ENCODE measurements at places on chromosomes 4 and X.
A peak's percentile ranks its signal among the peaks of the same experiment; 100 is the strongest.

DNA sequence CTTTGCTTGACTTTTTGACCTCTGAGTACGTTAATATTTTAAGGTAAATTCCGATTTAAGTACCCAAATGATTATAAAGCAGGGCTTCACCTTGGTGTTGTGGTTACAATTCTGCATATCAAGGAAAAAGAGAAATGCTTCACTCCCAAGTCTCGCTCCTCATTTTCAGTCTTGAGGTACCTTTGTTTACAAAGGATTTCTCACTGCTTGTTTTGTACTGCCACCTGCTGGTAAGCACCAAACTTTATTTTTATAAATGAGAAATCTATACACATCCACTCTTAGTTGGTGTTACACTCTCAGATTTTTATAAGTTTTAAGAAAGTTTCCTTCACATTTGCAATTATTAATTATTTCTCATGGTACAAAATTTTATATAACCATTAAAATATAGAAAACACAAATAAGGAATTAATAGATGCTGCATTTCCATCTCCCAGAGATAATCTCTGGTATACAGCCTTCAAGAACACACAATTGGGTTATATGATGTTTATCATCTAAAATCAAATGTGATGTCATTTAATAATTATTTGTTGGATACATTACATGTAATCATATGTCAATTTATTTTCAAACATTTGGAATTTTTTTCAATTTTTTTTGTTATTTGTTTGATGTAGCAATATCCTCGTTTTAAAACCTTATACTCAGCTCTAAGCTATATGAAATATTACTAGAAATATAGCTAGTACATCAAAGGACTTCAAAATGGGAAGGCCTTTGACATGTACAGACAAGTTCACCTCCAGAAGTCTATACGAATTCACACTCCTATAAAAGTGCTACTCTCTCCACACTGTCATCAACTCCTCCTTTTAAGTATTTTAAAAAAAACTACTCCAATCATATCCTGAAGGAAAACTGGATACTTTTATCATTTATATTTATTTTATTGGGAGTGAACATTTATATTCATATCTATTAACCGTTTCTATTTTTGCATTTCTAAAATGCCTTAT is 179.9 kb downstream of the KCNIP4 start:
- DNase-seq, result peak; percentile 83

GRCh38 chr4:121306931-121307330 is 73.9 kb downstream of the QRFPR start:
- no peak for DNase-seq

GRCh38 chrX:69158166-69158980 is 6.9 kb downstream of the PJA1 start:
- peak; percentile 88 for DNase-seq

DNA sequence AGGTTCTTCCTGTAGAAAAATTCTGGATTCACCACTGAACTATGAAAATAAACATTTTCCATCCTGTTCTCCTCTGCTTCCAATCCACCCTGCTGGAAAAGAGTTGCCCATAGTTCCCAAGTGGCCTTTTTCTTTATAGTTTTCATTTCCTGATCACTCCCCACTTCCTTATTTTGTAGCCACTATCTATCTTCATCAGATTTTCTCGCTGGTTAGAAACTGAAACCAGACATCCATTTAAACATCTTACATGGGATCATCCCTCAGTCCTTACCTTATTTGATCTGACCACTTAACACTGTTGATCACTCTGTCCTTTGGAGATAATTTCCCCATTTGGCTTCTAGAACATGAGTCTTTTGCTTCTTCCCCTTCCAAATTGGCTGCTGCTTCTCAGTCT is 42.2 kb upstream of the SCOC start:
- DNase-seq, result no peak

- DNase-seq, result no peak
These were observed 85.3 kb downstream of the GATB start for GRCh38 chr4:151675411-151675971.

- no peak for DNase-seq
These were observed 14.2 kb downstream of the DHRSX start for GRCh38 chrX:2486476-2487133.

DNA sequence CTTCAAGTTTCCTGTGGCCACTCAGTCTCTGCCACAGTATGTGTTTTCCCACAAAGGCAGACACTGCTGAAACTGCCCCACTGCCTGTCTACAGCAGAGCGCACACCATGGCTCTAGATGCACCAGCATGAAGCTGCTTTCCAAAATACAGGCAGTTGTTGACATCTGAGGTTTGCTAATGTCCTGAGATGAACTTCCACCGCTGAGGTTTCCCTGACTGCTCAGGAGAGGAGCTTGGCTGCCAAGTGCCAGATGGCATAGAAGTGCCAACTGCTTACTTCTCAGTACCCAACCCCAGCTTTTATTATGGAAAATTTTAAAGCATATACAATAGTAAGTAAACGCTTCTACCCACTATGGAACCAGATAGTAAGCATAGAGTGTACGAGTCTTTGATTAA is 61.0 kb upstream of the EXOC1L start:
- DNase-seq, result peak; percentile 9

GRCh38 chrX:119870626-119871131 is 854 bp downstream of the RNF113A start:
- no peak for DNase-seq

DNA sequence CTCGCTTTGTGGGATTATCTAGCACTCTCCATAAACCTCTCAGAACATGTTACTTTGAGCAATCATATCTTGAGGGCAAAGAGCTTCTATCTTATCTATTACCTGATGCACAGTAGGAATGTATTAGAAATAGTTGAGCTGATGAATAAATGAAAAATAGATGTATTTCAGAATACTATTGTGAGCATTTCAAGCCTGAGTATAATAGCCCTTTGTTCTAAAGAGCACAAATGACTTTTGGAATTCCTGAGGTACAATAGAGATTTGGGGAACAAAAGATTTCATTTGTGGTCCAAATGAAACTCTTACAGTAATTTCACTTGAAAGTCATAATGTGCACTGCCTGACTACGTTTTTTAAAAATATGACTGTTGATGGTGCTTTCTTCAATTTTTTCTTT is 159.5 kb downstream of the UGT8 start:
- no peak for DNase-seq

- peak; percentile 6 for DNase-seq
These were observed 57.6 kb upstream of the LGI2 start for GRCh38 chr4:25088093-25088952.

DNA sequence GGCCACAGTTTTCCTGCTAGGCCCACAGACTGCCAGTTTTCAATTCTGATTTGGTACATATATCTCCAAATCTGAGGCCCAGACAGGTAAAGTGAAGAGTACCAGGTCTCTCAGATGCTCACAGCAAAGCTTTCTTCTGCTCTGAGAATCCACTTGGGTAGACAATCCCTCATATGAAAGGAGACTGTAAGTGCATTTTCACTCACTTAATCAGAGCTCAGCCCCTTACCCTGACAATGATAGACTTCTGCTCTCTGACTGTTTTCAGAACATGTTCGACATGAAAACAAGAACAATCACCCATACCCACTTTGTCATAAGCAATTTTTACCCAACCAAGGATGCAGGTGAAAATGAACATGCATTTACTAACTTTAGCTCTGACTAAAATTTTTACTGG is 7.1 kb downstream of the GPRIN3 start:
- no peak for DNase-seq

DNA sequence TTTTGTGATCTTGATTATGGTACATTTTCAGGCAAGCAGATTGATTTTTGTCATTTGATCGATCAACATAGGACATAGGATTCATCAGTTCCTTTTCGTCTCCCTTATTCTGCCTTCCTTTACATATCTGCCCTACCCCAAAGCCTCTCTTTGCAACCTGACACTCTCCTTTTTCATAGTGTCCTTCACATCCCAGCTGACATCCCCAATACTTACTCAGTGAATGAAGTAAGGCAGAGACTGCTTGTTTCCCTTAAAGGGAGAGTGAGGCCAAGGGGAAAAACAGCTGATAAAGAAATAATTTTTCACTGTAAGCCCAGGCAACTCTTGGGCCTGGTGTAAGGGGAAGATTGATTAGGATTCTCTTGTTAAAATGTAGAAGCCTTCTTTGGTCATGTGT is 69.8 kb downstream of the GBA3 start:
- no peak for DNase-seq

- DNase-seq, result no peak
These were observed 111.7 kb upstream of the RPS6KA3 start for GRCh38 chrX:20378233-20378920.

GRCh38 chrX:24874604-24875247 is 141.0 kb downstream of the ARX start:
- DNase-seq, result no peak

DNA sequence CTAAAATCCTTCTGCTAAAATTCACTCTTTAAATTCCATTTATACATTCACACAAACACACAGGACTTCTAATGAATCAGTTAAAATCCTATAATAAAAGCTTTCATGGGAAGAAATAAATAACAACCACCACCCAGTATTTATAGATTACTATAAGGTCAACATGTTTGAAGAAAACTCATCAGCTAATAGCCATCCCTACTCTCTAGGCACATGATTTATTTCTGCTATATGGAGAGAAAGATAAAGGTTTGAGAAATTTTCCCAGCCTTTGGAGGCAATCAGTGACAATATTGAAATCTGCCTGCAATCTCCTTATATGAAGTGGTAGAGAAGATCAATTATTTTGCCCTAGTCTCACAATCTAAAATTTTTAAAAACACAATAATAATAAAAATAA is 1038.9 kb upstream of the DIAPH2 start:
- no peak for DNase-seq

DNA sequence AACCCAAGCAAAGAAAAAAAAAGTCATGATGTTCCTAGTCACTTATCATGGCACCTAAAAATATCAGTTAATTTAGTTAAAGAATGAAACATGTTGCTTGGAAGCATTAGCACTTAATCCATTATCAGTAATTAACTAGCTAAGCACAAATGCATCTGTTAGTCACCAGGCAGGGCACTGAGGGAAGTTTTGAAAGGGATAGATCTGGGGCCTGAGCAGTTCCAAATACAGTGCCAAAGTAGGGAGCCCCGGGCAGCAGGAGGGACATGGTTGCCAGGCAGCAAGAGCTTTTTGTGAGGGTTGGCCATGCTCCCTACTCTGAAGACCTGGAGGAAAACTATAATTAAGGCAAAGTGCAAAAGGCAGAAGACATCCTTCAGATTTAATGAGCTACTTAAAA is 62.0 kb downstream of the PHKA1 start:
- no peak for DNase-seq

DNA sequence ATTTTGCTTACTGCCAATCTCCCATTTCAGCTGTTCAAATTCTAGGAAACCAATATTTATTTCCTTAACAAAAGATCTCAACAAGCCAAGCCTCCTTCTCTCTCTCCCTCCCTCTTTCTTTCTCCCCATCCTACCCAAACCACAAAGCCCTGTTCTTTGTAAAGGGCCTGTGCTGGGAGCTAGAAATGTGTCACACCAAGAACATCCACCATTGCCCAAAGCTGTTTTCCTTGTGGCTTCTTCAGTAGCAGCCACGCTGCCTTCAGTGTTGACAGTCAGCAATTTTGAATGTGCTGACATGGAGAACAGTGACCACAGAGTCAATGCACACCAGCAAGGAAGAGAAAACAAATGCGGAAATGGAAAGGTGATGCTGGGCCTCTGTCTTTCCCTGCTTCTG is 203.0 kb downstream of the MAML3 start:
- peak; percentile 66 for DNase-seq

- DNase-seq, result peak; percentile 63
These were observed 904 bp upstream of the WDR1 start for GRCh38 chr4:10117359-10118047.

DNA sequence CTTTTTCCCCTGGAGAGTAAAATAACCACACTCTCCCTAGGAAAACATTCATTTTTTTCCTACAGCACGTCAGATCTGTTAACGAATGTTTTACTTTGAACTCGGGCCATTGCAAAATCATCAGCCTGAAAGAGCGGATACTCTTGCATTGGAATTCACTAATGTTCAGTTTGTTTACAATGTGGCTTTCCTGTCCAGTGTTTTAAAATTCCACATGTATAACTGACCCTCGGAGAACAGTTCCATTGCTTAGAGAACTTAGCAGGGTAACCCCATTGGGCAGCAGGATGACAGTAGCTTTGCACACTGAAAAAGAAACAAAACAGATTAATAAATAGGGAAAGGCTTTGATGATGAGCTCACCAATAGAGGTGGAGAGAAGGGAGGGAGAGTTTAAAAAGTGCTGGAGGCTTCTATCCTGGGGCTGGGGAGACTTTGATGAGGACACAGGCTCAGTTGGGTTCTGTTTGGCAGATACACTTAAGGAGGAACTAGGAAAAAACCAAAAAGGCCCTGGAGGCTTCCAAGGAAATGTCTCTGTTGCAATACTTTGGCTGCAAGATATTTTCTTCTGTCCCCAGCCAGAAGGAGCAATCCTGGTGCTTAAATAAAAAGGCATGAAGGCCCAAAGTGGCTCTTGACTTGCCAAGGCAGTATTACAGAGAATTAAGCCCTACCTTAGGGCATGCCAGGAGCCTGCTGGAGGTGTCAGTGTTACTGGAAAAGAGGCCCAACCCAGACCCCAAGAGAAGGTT is 143.1 kb downstream of the ARSF start:
- DNase-seq, result peak; percentile 94

DNA sequence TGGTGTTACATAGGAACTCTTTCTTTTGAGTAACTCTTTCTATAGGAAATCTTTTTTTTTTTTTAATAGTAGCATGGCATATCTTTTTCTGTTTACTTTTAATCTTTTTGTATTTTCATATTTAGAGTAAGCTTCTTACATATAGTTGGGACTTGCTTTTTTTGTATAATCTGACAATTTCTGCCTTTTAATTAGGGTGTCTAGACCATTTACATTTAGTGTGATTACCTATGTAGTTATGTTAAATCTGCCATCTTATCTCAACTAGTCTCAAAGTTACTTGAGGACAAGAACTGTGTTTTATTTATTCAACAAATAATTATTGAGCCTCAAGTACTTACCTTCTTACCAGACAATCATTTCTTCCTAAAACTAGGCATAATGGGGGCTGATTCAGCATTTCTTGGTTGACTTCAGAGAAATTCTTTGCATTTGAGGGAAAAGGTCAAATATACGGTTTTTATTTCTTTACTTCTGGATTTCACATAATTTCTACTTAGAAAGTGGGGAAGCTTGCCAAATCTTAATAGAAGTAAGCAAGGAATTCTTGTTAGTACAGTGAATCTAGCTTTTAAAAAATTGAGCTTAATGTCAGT is 28.6 kb downstream of the MND1 start:
- DNase-seq, result no peak

DNA sequence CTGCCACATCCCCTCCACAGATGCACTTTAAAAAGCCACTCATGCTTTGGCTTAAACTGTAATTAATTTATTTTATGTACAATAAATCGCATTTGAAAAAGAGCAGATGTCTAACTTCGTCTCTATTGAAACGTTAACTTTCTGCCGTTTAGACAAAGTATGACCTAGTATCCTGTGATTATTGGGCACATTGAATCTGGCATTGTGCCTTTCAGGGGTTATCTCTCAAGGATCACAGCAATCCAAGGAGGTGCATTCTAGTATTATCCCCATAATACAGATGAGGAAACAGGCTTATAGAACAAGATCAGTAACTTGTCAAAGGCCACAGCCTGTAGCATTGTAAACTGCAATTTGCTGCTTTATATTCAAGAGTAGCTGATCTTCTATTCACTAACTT is 4.6 kb downstream of the RASL11B start:
- DNase-seq, result no peak

Measured in choroid plexus epithelial cell (primary cell).